H4 (cell line): ENCODE measurements at places on chromosomes 1 and 21.

- DNase-seq, result no peak
Measured at GRCh38 chr1:119908661-119909060, 12.3 kb upstream of the ADAM30 start.

- DNase-seq, result peak; percentile 71
Measured at GRCh38 chr1:226181996-226182714, 4.4 kb downstream of the ACBD3 start.

GRCh38 chr1:230463760-230464159, 37.6 kb upstream of the PGBD5 start:
- DNase-seq, result no peak

- no peak for DNase-seq
Measured at GRCh38 chr1:34066981-34067603, 97.9 kb downstream of the CSMD2 start.

- DNase-seq, result no peak
Measured at GRCh38 chr1:2865571-2866421, 64.3 kb upstream of the TTC34 start.
